Tongue (tissue), 3 donors: ENCODE measurements at places on chromosomes 16 and 17. TPM values are rescaled to one million over a fixed set of nuclear protein-coding genes. Genes with fewer than 3 reads are reported as not detected.

TMEM204 gene
- 19.3 TPM for total RNA-seq

MMP15 gene
- 31.0 TPM for total RNA-seq

TAC4 gene
- total RNA-seq, result not detected

PLK1 gene
- total RNA-seq, result 4.6 TPM
